HS-5 (cell line): ENCODE measurements at places on chromosomes 13 and 19.

DNA sequence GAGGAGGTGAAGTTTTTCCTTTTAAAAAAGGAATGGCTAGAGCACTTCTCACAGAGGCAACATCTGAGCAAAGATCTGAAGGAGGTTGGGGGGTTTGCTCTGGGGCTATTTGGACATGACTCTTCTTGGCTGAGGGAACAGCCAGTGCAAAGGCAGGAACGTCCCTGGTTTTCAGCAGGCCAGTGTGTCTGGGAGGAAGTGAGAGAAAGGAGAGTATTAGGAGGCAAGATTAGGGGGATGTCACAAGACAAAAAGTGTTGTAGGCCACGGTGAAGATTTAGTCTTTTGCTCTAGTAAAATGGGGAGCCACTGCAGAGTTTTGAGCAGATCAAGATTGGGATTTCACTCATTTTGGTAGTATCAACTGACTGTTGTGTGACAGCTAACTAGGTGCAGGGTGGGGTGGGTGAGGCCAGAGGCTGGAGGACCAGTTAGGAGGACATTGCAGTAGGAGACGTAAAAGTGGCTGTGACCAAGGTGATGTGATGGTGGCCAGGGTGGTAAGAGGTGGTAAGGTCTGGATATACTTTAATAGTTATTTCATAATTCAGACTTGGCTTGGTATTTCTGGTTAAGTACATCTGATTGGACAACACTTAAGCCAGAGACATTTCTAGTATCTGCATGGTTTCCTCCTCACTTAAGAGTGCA lies 40.6 kb downstream of the WDFY2 start:
- no peak for DNase-seq

- DNase-seq: no peak
These were observed 164.0 kb downstream of the KLF5 start for GRCh38 chr13:73222627-73223305.

GRCh38 chr19:35490364-35490763 lies at the start of gene KRTDAP:
TSS of gene KRTDAP (minus strand) at chr19:35490464. CDS start at chr19:35490442, 22 bp downstream.
- DNase-seq: no peak

- no peak for DNase-seq
These were observed 14.6 kb downstream of the XRCC1 start for GRCh38 chr19:43560687-43561086.

DNA sequence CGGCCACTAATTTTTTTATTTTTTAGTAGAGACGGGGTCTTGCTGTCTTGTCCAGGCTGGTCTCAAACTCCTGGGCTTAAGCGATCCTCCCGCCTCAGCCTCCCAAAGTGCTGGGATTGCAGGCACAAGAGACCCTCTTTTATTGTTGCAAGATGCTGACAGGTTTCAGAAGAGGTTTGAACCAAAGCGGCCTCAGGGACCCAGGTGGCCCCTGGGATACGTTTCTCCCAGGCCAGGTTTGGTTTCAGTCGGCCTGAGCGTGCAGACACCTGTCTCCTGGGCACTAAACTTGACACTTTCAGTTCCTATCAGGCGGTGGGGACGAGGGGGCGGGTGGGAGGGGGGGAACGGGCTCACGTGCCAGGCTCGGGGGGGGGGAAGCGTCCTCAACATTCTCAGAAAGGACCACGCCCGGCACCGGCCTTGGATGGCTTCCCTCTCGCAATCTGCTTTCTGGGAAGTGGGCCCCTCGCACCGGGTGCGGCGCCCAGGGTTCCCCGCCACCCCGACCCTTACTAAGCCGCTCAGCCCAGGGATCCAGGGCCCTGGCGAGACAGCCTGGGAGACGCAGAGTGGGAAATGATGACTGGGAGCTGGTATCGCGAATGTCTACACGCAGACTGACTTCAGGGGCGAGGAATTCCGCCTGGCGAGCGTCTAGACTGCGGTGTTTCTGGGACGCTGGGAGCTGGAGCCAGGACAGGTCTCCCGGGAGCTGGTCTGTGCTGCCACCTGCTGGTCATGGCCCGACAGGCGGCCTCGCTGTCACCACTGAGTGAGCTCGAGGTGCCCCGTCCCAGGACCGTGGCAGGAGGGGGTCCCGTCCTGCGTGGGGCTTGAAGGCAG lies 91.6 kb downstream of the GNG7 start:
- DNase-seq: peak; percentile 60

DNA sequence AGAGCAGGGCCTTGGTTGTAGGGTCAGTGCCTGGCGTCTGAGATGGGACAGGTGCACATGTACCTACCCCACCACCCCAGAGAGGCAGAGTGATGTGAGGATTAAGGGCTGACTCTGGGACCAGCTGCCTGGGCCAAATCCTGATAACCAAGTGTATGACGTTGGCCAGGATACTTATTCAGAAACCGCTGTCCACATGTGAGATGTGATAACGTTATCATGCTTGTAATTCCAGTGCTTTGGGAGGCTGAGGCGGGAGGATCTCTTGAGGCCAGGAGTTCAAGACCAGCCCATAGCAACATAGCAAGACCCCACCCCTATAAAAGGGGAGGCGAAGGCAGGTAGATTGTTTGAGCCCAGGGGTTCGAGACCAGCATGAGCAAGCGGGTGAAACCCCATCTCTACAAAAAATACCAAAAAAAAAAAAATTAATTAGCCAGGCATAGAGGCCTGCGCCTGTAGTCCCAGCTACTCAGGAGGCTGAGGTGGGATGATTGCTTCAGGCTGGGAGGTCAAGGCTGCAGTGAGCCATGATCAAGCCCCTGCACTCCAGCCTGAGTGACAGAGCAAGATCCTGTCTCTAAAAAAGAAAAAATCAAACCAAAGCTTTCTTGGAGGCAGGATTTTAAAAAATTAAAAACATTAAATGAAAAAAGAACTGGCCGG lies 10.0 kb downstream of the ADGRE5 start:
- DNase-seq: no peak

DNA sequence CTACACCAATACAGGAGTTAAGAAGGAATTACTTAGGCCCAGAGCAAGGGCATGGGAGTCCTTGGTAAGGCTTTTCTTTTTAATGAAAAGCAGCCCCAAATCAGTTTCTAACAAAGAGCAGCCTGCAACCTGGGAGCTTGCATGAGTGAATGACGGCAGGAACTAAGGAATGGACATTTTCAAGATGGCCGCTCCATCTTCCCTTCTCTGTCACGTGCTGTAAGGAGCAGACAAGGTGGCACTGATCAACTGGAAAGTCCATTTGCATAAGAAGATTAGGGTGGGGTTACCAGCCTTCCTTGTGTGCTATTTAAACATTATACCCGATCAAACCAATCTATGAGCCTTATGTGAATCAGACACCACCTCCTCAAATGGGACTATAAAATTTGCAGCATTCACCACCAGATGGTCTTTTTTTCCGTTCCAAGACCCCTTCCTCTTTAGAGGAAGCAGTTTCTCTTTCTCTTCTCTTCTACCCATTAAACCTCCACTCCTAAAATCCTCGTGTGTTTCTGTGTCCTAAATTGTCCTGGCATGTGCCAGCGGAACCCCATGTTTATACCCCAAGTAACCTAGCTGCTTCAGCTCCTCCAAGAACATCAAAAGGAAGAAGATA lies 2.8 kb upstream of the SIGLECL1 start:
- no peak for DNase-seq

- no peak for DNase-seq
These were observed 34.8 kb downstream of the ATP7B start for GRCh38 chr13:51976423-51976822.

- no peak for DNase-seq
These were observed 334.7 kb upstream of the DACH1 start for GRCh38 chr13:72201726-72202125.

- no peak for DNase-seq
These were observed 493 bp upstream of the LHFPL6 start for GRCh38 chr13:39603424-39603947.

DNA sequence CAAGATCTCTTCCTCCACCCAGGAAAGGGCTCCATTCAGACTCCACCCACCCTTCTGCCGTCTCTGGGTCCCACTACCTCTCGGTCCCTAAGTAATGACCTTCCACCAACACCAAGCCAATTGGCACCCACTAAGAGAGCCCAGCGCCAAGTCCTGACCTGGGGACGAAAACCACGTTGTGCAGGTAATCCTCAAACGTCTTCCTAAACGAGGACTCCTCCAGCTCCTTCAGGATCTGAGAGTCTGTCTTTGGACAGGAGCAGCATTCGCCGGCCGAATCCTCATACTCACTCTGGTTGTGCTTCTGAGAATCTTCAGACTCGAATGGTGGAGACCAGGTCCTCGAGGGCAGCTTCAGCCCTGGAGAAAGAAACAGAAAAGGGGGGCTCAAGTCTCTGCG lies 83.1 kb downstream of the ZNF557 start:
- DNase-seq: no peak

DNA sequence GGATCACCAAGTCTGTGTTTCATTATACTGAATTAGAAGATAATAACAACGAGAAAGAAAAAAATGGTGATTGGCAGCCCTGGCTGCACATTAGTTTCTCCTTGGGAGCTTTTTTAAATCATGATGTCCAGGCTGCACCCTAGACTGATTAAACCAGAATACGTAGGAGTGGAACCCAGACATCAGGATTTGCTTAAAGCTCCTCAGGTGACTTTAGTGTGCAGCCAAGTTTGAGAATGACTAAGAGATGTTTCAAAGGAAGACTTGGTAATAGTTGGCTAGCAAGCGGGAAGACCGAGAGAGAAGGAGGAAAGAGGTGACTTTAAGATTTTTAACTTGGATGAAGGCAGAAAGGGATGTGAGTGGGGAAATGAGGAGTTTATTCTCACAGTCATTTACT lies 71.4 kb upstream of the SERP2 start:
- DNase-seq: no peak

GRCh38 chr13:36067746-36068381 lies 63.3 kb downstream of the DCLK1 start:
- DNase-seq: no peak

DNA sequence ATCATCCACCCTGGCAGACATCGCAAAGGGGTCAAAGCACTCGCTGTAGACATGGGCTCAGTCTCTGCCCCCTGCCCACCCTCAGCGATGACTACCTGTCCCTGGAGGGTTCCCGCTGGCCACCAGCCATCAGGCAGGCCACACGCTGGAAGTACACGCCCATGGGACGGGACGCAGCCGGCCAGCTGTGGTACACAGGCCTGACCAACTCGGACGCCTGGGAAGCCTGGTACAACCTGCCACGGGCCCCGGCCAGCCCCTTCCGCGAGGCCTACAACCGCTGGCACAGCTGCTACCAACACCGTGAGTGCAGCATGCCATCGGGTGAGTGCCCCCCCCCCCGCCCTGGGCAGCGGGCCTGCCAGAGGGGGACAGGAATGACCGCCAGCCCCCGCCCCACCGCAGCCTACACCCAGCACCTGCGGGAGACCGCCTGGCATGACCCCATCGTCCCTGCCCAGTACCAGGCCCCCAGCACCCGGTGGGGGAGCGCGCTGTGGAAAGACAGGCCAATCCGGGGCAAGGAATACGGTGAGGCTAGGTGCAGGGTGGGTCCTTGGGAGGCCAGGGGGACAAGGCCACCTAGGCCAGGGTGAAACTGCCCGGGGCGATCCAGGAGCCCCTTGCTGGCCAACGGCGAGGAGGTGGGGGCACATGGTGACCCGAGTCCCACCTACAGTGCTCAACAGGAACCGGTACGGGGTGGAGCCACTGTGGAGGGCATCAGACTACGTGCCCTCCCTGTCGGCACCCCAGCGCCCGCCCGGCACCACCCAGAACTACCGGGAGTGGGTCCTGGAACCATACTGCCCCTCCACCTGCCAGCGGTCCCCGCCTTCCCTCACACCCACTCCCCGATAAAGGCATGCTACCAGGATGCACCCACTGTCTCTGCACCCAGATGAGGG lies 4.4 kb downstream of the TEKTIP1 start:
- DNase-seq: no peak

DNA sequence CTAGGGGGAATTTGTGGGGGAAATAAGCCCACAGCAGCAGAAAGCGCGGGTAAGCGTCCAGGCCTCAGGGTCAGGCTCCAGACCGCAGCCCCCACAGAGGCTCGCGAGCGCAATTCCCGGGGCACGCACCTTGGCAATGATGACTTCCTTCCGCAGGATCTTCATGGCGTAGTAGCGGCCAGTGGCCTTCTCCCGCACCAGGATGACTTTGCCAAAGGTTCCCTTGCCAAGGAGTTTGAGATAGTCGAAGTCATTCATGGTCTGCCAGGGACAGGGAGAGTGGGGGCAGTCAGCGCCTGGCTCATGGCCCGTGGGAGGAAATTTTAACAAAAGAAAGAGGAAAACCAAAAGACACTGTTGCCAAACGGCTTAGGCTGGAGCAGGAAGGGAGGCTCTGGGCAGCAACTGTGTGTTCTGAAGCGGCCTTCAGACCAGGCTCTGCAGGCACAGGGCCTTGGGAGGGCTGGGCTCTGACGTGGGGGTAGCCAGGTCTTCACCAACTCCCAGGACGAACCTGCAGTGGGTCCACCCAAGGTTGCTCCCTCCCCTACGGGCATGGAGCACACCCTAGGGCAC lies 15.4 kb upstream of the CCNP start:
- DNase-seq: no peak

DNA sequence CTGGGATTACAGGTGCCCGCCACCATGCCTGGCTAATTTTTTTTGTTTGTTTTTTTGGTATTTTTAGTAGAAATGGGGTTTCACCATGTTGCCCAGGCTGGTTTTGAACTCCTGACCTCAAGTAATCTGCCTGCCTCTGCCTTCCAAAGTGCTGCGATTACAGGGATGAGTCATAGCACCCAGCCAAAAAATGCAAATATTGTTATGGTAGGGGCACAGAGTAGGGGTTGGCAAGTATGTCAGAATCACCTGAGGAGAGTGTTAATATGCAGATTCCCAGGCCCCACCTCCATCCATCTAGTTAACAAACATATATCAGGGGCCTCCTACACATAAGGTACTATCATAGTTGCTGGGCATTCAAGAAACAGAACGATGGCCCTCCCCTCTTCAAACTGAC lies 44.7 kb downstream of the VAV1 start:
- DNase-seq: no peak

DNA sequence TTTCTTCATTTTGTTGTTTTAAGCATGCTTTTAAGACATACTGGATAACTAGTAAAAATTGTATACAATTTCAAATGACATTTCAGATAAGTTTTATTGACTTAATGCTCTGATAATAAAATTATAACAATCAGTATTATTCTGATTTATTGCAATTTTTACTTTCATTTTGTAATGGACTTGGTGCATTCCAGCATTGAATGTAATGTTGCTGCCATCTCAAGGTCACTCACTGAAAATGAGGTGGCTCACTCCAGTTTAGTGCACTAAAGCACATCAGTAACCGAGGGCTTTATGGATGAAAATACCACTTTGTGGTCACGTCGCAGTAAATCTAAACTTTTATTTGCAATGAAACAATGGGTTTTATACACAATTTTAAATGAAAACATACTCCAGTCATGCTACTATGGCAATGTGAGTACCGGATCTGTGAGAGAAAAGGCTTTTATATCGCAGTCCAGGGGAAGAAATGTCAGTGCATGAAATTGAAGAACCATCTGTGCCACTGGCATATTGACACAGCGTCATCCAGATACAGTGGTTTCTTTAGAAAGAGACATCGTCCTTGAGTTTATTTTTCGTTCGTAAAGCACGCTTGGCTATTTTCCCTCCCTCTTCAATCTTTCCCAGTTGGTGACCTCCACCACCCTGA lies 20.7 kb upstream of the ZNF507 start:
- DNase-seq: no peak

DNA sequence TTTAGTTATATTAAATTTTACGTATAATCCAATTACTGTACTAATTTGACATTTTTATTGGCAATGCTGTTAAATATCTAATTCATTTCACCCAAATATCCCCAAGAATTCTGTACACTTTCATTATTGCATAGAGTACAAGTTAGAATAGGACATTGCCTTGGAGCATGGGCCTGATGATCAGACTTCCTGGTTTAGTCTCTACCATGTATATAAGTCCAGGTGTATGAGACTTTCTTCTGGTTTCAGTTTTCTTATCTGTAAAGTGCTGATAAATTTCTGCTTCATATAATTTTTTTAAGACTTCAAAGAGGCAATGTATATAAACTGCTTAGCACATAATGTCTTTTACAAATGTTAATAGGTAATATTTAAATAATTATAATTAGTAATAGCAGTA lies 179.4 kb downstream of the KLF12 start:
- no peak for DNase-seq
